Fibroblast of skin of right biceps (primary cell): ENCODE measurements at places on chromosomes 12 and 14.

- no peak for DNase-seq
Observed at GRCh38 chr12:113136128-113136989, 798 bp upstream of the RASAL1 start.

GRCh38 chr12:21773806-21774205, 700 bp downstream of the KCNJ8 start:
- no peak for DNase-seq

GRCh38 chr12:49825971-49826421, 2.2 kb downstream of the NCKAP5L start:
- DNase-seq, result peak; percentile 48

DNA sequence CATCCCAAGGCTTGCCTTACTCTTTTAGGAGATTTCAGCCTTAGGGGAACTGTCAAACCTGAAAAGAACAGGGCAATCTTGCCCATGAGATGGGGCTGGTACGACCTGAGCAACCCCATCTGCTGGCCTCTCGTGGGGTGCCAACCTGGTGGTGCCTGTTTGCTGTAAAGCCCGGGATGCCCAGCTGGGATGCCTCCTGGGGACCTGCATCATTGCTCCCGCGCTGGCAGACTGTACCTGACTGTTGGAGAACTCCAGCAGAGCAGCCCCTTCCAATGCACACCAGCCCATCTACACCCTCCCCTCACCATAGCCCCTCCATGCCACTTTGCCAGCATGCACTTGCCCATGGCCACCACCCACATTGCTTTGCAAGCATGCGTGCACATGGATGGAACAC, 335.7 kb downstream of the RPS29 start:
- DNase-seq, result no peak

- DNase-seq, result no peak
Observed at GRCh38 chr12:6426882-6427671, 17.7 kb upstream of the CD27 start.

DNA sequence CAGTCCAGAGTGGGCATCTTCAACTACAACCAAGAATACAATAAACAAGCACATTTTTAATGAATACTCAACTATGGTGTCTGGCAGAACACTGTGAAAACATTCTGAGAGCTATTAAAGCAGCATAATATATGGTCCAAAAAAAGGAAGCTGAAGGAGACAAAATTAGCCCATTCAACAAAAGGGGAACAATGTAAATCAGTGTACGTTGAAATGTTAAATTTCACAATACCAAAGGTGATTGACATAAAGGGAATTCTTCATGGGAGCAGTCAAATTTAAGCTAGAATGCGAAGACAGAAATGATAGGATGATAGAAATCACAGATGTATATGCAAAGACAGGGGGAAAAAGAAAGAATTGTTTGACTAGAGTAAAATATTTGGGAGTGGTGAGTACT, 41.3 kb upstream of the SYCP3 start:
- no peak for DNase-seq

DNA sequence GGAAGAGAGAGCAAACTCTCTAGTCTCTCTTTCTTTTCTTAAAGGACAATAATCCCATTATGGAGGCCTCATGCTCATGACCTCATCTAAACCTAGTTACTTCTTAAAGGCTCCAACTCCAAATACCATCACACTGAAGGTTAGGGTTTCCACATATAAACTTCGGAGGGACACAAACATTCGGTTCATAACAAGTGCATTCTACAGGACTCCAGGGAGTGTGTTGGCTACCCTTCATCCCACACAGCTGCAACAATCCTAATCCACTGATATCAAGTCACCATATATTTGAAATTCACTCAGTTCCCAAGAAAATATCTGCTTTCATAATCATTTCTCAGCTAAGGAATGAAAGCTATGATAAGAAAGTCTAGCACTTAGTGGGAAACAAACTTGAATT, 265.9 kb upstream of the PLEKHG7 start:
- no peak for DNase-seq

- peak; percentile 63 for DNase-seq
Observed at GRCh38 chr12:89980236-89980635, 271.6 kb upstream of the ATP2B1 start.

- peak; percentile 12 for DNase-seq
Observed at GRCh38 chr12:29396774-29397173, 15.8 kb upstream of the ERGIC2 start.

- no peak for DNase-seq
Observed at GRCh38 chr14:39434401-39434800, 2.2 kb upstream of the FBXO33 start.

- DNase-seq, result no peak
Observed at GRCh38 chr12:129161511-129161910, 308.2 kb downstream of the GLT1D1 start.

GRCh38 chr14:50924843-50925242, 19.4 kb downstream of the PYGL start:
- DNase-seq, result no peak

DNA sequence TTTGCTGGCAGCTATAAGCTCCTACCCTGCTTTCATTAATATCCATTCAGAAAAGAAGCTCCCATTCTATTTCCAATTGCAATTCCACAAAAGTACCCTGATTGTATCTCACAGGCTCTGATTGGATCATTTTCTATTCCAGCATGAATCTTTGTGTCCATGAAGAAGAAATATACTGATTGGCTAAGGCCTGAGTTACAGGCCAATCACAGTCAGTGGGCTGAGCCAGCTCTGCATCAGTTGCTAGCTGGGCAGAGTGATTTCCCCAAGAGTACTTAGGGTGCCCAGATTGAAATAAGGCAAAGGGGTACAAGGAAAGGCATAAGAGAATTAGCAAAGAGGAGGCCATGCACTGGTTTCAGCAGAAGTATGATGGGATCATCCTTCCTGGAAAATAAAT, 14.4 kb downstream of the ART4 start:
- DNase-seq, result no peak

- DNase-seq, result no peak
Observed at GRCh38 chr12:14403293-14403692, 37.8 kb downstream of the ATF7IP start.

DNA sequence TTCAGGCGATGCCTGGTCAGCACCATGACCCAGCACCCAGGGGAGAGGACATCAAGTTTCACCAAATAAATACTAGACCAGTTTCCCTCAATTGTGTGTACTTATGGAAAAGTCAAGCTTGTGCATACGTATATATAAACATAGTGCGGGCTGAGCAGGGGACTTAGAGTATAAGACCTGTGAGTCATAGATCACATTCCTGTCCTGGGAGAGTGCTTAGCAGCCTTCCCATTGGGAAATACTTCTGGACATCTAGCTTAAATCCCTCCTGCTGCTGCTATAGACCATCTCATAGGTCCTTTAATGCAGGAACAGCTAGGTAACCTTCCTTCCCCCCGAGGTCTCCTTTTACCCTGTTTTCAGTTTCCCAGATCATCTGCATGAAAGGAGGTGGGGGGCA, 51.9 kb downstream of the PRMT8 start:
- DNase-seq, result no peak

GRCh38 chr12:41277100-41277945, 89.2 kb downstream of the PDZRN4 start:
- DNase-seq, result peak; percentile 39

- peak; percentile 35 for DNase-seq
Observed at GRCh38 chr14:22479776-22480464, 109.1 kb downstream of the DAD1 start.

DNA sequence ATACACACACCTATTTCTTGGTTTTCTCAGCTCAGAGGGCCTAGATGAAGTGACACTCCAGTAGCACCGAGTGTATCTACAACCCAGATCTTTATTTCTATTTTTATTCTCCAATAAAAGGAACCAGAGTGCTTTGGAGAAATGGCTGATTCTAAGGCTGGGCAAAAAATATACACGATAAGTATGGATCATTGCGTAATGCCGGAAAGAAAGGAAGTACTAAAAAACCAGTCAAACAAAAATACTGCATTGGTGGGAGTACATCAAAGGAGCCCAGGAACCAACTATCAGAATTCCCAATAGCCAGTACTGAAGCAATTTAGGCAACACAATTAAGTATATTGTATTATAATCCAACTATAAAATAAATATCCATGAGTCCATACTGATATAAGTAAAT, 400.9 kb upstream of the CCDC196 start:
- DNase-seq, result no peak

DNA sequence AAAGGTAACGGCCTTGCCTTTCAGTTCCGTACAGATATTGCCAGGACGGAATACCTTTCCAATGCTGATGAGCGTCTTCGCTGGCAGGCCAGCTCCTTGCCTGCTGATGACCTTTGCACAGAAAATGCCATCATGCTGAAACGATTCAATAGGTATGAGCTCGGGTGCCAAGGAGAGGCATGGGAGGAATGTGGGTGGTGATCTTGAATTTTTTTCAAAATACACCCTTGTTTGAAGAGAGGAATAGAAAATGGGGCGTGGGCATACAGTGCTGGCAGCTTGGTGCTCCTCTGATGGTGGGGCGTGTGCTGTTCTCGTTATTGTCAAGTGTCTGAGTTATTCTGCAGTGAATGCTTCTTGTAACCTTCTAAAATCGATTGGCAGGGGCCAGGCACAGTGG, 52.5 kb downstream of the HSP90AA1 start:
- no peak for DNase-seq

DNA sequence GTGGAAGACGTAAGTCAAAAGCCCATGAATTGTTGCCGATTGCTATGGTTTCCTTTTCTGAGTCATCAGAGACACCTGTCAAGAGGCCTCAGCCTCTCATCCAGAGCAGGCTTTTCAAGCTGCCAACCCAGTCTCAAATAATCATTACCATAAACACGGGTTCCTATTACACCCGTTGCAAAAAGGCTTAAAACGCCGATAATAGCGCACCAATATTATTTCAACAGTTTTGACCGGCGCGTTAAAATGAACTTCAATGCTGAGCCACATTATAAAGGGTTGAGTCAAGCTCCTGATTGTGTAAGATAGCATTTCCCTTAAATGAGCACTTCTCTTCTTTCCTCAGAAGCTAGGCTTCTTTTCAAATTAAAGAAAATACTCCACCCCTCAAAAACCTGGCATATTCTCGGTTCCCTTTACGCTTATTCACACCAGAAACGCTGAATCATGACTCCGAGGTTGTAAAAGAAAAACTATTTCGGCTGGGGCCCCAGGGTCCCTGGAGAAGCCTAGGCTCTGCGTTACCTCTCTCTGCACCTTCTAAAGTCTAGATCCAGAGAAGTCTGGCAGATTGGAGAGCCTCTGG, 1.4 kb downstream of the TMTC1 start:
- peak; percentile 68 for DNase-seq

- no peak for DNase-seq
Observed at GRCh38 chr12:65567820-65568219, 256.5 kb upstream of the HMGA2 start.

DNA sequence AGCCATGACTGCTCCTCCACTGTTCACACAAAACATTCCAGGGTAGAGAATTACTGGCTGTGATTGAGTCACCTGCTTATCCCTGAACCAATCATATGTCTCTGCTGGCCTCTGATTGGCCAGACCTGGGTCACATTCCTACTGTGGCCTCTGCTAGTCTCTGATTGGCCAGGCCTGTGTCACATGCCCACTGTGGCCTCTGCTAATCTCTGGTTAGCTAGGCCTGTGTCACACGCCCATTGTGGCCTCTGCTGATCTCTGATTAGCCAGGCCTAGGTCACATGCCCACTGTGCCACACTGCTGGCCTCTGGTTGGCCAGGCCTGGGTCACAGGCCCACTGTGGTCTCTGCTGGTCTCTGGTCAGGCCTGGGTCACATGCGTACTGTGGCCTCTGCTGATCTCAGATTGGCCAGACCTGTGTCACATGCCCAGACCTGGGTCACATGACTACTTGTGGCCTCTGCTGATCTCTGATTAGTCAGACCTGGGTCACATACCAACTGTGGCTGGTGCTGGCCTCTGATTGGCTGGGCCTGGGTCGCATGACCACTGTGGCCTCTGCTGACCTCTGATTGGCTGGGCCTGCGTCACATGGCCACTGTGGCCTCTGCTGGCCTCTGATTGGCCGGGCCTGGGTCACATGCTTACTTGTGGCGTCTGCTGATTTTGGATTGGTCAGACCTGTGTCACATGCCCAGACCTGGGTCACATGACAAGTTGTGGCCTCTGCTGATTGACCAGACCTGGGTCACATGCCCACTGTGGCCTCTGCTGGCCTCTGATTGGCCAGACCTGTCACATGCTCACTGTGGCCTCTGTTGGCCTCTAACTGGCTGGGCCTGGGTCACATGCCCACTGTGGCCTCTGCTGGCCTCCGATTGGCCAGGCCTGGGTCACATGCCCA, 251.6 kb downstream of the SLC15A4 start:
- DNase-seq, result no peak

DNA sequence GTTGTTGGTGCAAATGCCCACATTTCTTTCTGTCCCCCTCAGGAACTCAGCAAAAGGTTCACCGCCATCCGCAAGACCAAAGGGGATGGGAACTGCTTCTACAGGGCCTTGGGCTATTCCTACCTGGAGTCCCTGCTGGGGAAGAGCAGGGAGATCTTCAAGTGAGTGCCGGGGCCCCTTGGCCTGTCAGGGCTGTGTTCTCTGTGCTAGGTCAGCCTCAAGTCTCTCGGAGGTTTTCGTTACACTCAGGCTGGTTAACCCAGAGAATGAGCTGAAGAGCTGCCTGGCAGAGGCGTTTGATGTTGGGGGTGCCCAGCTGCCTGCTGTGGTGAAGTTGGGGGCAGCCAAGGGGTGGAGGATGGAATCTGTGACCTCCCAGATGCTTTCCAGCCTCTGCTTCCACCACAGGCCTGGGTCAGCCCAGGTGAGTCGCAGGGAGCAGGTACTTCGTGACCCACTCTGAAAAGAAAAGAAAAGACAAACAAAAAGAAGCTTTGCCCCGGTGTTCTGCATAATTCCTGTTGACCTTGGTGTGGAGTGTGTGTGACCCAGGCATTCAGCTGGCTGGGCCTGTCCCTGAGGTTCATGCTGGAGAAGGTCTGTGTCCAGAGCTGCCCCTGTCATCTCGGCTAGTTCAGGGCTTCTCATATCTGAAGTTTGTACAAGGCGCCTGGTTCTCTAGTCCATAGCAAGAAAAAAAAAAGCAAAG, 12.9 kb downstream of the OTUB2 start:
- no peak for DNase-seq
